H1 (cell line): ENCODE measurements at places on chromosomes 16 and 17. TPM values are rescaled to one million over a fixed set of nuclear protein-coding genes. Genes with fewer than 3 reads are reported as not detected.

Gene TCAP
- total RNA-seq = 1.4 TPM in 2 replicates

GRCh38 chr17:45730192-45730591 is 53.9 kb upstream of the CRHR1 start:
- no peaks in the 10 kb centered on the region for H3K36me3 ChIP-seq
- no peak for DNase-seq
- H3K27ac ChIP-seq = no peak overlapping the region
- no peaks in the 10 kb centered on the region; the same call in 1 of the 2 replicates for H3K27me3 ChIP-seq

Gene CRHR1
- total RNA-seq = 0.55 and 0.56 TPM in 2 replicates

Gene HOXB1
- total RNA-seq = not detected in 2 replicates

Gene C17orf75
- 35.4 and 42.6 TPM in 2 replicates for total RNA-seq

DNA sequence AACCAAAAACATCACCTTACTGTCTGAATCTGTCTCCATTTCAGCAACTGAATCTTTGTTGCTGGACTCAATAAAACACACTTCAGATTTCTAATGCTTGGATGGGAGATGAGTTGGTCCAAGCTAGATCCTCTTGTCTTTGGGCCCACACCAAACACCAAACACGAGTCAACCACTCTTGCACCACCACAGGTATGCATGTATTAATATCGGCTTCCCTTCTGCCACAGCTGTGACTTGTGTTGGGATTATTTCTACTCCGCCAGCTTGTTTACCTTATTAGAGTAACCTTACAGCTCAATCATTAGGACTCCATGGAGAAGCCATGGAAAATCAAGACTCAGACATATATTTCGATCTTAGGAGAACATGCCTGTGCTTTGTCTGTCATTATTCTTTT is 49.9 kb downstream of the XYLT1 start:
- DNase-seq = no peak
- no peaks in the 10 kb centered on the region for H3K36me3 ChIP-seq
- H3K4me1 ChIP-seq = peaks cover 3% of the 10 kb centered on the region
- no peaks in the 10 kb centered on the region for H3K27me3 ChIP-seq

- H3K4me3 ChIP-seq = no peak overlapping the region
- no peak for DNase-seq
- H3K36me3 ChIP-seq = no peaks in the 10 kb centered on the region
- no peaks in the 10 kb centered on the region; the same call in 1 of the 2 replicates for H3K4me1 ChIP-seq
- H3K27ac ChIP-seq = no peak overlapping the region
Measured at GRCh38 chr16:86408685-86409084, 101.6 kb upstream of the FOXF1 start.

Gene MT4
- not detected in 2 replicates for total RNA-seq

GRCh38 chr16:17831330-17831729 is 360.6 kb upstream of the XYLT1 start:
- DNase-seq = no peak
- no peak overlapping the region for H3K27ac ChIP-seq
- H3K27me3 ChIP-seq = no peaks in the 10 kb centered on the region
- no peak overlapping the region for H3K4me3 ChIP-seq

Gene ABCC11
- not detected in 2 replicates for total RNA-seq

DNA sequence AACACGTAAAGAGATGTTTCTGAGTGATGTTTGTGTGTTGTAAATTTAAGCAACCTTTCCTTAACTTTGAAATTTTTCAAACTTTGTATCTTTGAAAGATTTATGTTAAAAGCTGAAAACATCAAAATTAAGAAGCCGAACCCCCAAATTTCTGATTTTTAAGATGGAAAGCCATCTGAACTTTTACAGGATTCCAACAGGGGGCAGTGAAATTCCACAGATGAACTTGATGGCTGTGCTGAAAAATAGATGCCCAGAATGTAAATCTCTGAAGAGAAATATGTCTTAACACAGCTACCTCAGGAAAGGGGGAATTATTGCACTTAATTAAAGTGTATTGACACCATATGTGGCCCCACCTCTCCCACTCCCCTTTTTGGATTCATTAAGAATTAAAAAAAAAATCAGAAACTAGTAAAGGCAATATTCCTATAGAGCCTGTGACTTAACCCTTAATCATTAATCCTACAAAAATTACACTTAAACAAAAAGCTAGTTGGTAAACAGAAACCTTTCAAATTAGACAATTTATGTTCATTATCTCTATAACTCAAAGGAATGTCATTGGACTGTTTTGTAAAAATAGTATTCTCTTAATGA is 597.9 kb downstream of the KCNJ2 start:
- no peak overlapping the region for H3K27ac ChIP-seq
- no peaks in the 10 kb centered on the region for H3K27me3 ChIP-seq
- no peaks in the 10 kb centered on the region for H3K36me3 ChIP-seq
- DNase-seq = no peak

DNA sequence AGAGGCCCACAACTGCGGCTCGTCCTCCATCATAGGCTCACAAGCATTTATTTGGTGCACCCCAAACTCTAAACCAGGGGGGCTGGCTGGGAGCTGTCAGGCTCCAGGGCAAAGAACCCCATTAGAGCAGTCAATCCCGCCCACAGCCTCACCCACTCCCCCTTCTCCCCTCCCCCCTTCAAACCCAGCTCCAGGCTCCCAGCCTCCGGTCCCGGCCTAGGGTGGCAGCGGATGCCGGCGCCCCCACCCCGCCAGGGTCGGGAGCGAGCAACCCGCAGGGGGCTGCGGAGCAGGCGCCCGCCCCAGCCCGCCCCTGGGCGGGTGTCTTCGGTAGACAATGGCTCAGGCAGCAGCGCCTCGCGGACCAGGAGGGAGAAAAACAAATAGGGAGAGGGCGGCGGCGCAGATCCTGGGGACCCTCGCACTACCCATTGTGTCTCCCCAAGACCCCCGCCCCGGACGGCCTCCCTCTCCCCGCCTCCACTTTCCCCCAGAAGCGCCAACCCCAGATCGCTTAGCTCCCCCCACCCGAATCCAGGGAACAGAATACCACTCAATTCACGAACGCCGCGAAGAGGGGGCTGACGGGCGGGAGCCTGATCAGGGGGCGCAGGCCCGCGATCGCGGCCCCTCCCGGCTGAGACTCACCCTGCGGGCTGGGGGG is 572 bp downstream of the FAM171A2 start:
- 0 out of 2 replicates have a peak overlapping the region, but pooled peaks have one; percentile 30 for H3K27ac ChIP-seq
- peaks cover 9% of the 10 kb centered on the region for H3K4me1 ChIP-seq
- peaks cover 6% of the 10 kb centered on the region; the same call in 1 of the 2 replicates for H3K36me3 ChIP-seq
- H3K27me3 ChIP-seq = no peaks in the 10 kb centered on the region

Gene OTOP2
- not detected in 2 replicates for total RNA-seq

- no peaks in the 10 kb centered on the region for H3K36me3 ChIP-seq
- H3K27me3 ChIP-seq = no peaks in the 10 kb centered on the region
- no peak overlapping the region for H3K4me3 ChIP-seq
- DNase-seq = no peak
- H3K27ac ChIP-seq = 0 out of 2 replicates have a peak overlapping the region, but pooled peaks have one; percentile 8
Measured at GRCh38 chr17:75346906-75347305, 57.7 kb upstream of the SLC25A19 start.

Gene KRT17
- 0.36 and 0.50 TPM in 2 replicates for total RNA-seq

DNA sequence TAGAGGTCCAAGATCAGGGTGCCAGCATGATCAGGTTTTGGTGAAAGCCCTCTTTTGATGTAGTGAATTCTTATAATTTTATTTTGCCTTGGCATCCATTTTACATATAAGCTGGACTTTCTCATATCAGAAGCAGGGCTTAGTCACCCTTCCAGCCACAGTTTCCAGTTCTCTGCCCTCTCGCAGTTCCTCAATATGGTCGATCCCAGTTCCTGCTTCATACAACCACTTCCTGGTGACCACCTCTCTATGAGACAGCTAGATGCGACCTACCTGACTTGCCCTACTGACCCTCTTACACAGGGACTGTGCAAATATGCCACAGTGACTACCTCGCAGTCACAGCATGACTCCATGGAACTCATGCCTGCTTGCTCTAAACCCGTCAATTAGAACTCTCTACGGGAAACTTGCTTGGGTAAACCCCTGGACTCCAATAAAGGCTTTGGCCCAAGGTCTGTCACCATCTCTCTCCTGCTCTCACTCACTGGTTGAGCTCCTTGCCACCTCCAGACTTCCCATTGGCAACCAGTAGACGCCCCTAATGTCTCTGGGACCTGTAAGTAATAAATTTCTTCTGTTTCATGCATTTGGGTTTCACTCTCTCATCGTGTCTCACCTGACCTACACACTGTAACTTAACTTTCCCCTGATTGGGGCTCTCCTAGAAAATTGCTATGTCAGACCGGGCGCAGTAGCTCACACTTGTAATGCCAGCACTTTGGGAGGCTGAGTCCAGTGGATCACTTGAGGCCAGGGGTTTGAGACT is 21.4 kb downstream of the CD300LG start:
- H3K4me3 ChIP-seq = no peak overlapping the region
- no peak overlapping the region for H3K27ac ChIP-seq
- no peak for DNase-seq
- H3K27me3 ChIP-seq = peaks cover 3% of the 10 kb centered on the region; the same call in 1 of the 2 replicates
- H3K36me3 ChIP-seq = no peaks in the 10 kb centered on the region
- H3K4me1 ChIP-seq = no peaks in the 10 kb centered on the region

DNA sequence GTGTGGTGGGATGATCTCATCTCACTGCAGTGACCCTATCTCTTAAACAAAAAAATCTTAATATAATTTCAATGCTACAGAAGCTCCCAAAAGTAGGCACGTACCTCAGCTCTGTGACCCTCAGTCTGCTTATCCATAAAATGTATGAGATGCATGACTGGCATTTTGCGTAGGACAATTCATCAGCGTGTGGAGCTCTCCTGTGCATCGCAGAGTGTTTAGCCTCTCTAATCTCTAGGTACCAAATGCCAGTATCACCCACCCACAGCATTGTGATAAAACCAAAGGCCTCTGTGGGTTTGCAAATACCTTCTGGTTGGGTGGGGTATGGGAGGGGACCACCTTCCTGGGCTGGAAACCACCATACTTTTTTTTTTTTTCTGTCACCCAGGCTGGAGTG is 19.0 kb upstream of the TUBG2 start:
- no peaks in the 10 kb centered on the region for H3K4me1 ChIP-seq
- no peak overlapping the region for H3K4me3 ChIP-seq
- H3K27ac ChIP-seq = no peak overlapping the region
- no peaks in the 10 kb centered on the region for H3K27me3 ChIP-seq
- H3K36me3 ChIP-seq = no peaks in the 10 kb centered on the region

- H3K27ac ChIP-seq = no peak overlapping the region
- peak overlapping the region; percentile 85 for H3K4me3 ChIP-seq
- no peak for DNase-seq
- H3K27me3 ChIP-seq = no peaks in the 10 kb centered on the region
- H3K36me3 ChIP-seq = peaks cover 60% of the 10 kb centered on the region
- H3K4me1 ChIP-seq = no peaks in the 10 kb centered on the region; the same call in 1 of the 2 replicates
Measured at GRCh38 chr16:31183432-31184428, 3.8 kb downstream of the FUS start.
